ENCODE measurements at places on chromosomes 7 and 10. TPM values are rescaled to one million over a fixed set of nuclear protein-coding genes. Genes with fewer than 3 reads are reported as not detected.

The AKR1C3 gene
- total RNA-seq: 2.6 TPM

The ASB4 gene
- 2.9 TPM for total RNA-seq

The ATP5F1C gene
- 164 TPM for total RNA-seq

The GLCCI1 gene
- total RNA-seq: 23.7 TPM

The ITPRID1 gene
- total RNA-seq: 1.8 TPM

The SPDYE8 gene
- total RNA-seq: 0.10 TPM

The ITGB8 gene
- total RNA-seq: 27.1 TPM

The SUGCT gene
- total RNA-seq: 5.2 TPM

The SPOCK2 gene
- 0.79 TPM for total RNA-seq

The TRIM50 gene
- total RNA-seq: 0.20 TPM

The EMX2 gene
- total RNA-seq: 5.5 TPM

The CHST15 gene
- total RNA-seq: 16.5 TPM

The FKBP9 gene
- 194 TPM for total RNA-seq

The CCDC136 gene
- total RNA-seq: 6.1 TPM

The CHAT gene
- not detected for total RNA-seq

The EIF4H gene
- total RNA-seq: 194 TPM

The BAMBI gene
- total RNA-seq: 8.0 TPM

The C10orf90 gene
- 1.2 TPM for total RNA-seq

The PAOX gene
- 3.6 TPM for total RNA-seq

The GAD2 gene
- total RNA-seq: not detected

The FLNC gene
- 106 TPM for total RNA-seq

The ANTXRL gene
- total RNA-seq: not detected

The LIPJ gene
- 0.49 TPM for total RNA-seq

The TRIL gene
- total RNA-seq: 21.8 TPM

The BUD31 gene
- 55.2 TPM for total RNA-seq

The MYH16 gene
- not detected for total RNA-seq

The SOSTDC1 gene
- total RNA-seq: 58.9 TPM

The CDH23 gene
- total RNA-seq: 6.3 TPM

The FZD8 gene
- total RNA-seq: 7.6 TPM

The PRTFDC1 gene
- 11.7 TPM for total RNA-seq

The INMT gene
- total RNA-seq: 5.9 TPM

The CEP55 gene
- total RNA-seq: 7.8 TPM

The HOXA7 gene
- 1.5 TPM for total RNA-seq

The PGAM2 gene
- total RNA-seq: 45.8 TPM

The PURB gene
- 33.6 TPM for total RNA-seq

Data from skin of body (tissue), 3 donors.